NCI-H345 (cell line): ENCODE measurements at places on chromosomes 3 and 15.

DNA sequence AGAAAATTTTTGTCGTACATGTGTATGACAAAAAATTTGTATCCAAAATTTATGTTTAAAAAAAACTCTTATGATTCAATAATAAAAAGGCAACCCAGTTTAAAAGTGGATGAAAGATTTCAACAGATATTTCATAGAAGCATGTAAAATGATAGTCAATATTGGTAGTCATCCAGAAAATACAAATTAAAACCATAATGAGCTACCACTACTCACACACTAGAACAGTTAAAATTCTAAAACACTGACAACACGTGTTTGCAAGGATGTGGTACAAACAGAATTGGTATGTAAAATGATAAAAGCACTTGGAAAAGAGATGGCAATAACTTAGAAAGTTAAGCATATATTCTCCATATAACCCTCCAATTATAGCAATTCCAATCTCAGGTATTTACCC, 303.0 kb upstream of the NR2F2 start:
- DNase-seq, result no peak

GRCh38 chr3:111690242-111690641, 95.1 kb upstream of the ZBED2 start:
- peak; percentile 88 for DNase-seq

- no peak for DNase-seq
Measured at GRCh38 chr3:36365829-36366228, 14.5 kb upstream of the STAC start.

DNA sequence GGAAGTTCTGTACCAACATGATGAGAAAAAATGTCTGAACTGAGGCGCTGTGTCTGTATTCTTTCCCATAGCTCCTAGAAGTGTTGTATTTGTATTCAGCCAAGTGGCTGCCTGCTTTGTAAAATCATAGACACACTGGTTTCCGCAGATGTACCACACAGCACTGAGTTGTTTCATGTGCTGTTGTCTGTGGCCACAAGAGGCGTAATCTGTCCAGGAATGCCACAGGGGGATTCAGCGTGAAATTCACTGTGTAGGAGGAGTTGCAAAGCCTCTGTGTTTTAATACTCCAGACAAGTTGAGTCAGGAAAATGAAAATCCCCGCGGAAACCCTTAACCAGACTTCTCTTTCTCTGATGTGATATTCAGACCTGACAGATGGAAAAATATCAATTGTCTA, 462.2 kb downstream of the NSUN3 start:
- no peak for DNase-seq
